ENCODE measurements at places on chromosomes 3 and 15.

- DNase-seq = no peak
These were observed 10.2 kb upstream of the ITPKA start for GRCh38 chr15:41483519-41483918.

- DNase-seq = no peak
These were observed 76.7 kb upstream of the PLXND1 start for GRCh38 chr3:129683201-129683600.

DNA sequence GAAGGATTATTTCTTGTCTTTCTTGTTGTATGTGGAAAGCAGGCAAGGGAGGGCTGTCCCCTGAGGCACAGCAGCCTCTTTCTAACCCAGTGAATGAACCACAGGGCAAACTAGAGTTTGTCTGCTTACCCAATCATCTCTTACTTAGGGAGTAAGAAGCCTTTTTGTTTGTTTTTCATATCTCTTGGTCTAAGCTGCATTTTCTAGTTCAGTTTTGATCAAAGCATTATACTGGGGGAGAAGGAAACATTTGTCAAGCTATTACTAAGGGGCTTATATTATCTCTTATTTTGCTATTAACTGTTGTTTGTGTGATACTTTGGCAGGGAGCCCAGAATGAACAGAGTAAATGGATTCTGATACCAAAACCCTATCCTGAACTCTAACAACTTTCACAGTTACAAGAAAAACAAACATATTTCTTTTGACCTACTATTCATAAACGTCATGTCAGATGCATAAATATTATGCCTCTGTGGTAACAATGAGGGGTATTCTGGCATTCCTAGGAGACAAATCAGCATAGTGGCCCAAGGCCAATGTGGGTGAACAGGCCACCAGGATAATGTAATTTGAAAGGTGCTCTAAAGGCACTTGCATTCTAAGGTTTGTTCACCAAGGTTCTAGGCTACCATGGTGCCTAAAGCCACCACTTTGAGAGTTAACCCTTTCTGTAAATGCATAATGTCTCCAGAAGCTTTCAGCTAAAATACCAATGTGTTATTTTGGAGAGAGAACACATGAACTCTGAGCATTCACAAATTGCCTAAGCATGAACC, 271.6 kb upstream of the ZPLD1 start:
- no peak for DNase-seq

GRCh38 chr15:94029495-94029894, 201.9 kb upstream of the MCTP2 start:
- DNase-seq = peak; percentile 23

- no peak for DNase-seq
These were observed 17.4 kb downstream of the ABTB1 start for GRCh38 chr3:127690106-127690505.

- no peak for DNase-seq
These were observed 243.8 kb downstream of the CACNA2D3 start for GRCh38 chr3:54366007-54366750.

DNA sequence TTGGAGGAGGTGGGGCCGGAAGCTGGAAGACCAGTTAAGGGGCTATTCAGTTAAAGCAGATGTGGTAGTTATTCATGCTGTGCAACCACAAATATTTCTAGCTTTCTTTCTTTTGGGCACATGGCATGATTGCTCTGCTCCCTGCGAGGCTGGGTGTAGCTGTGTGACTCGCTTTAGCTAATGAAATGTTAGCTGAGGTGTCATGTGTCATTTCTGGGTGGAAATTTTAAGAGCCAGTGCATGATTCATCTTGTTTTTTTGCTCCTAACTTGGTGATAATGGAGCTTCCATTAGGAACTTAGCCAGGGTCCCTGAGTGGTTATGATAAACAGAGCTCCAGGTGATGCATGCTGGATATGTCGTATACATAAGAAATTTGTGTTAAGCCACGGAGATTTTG, 300.6 kb downstream of the SATB1 start:
- DNase-seq = peak; percentile 4

DNA sequence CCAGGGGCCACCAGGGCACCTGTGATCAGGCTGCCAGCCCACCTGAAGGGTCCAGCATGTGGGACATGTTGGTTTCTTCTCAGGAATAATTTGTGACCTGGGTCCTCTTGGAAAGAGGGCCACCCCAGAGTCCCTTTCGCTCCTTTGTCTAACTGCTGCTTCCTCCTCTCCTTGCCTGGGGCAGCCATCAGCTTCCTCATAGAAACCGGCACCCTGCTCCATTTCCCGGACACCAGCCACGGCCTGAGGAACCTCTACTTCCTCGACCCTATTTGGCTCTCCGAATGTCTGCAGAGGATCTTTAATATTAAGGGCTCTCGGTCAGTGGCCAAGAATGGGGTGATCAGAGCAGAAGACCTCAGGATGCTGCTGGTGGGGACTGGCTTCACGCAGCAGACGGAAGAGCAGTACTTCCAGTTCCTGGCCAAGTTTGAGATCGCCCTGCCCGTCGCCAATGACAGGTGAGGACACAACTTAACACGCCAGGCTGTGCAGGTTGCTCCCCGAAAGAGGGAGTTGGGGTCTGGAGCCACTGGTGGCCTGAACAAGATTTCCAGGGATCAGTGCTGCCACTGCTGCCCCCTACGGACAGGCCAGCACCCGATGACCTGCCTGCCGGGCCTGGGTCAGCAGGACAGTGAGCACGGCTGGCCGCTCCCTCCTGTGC, 109.7 kb downstream of the LRRK1 start:
- no peak for DNase-seq

DNA sequence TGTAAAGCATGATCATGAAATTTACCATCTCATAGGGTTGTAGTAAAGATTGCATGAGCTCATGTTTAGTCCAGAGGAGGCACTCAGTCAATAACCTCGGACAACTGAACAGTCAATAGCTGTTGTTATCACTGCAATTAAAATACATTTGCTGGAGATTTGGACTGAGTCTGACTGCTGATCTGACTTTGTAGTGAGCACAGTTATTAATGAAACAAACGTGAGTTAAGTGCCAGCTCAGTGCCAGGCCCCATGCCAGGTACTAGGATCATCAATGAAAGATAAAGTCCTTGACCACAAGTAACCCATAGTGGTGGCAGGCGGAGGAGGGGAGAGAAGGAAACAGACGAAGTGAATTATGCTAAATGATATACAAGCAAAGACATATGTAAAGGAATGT, 43.7 kb upstream of the PRICKLE2 start:
- DNase-seq = no peak

DNA sequence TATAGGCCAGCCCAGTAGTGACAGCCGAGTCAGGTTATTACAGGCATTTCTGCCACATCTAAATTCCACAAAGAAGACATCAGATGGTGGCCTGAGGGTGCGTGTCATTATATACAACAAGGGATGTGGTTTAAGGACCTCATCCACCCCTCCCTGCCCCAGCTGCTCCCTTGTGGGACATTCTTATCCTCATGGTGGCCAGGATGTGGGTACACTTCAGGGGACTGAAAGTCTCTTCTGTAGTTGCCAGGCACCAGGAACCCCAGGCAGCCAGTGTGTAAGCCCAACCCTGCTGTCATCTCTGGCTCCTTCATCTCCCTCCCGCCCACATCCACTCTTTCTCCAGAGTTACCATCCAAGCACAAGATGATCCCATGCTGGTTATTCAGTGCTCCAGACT, 224.9 kb upstream of the TOPAZ1 start:
- DNase-seq = no peak

GRCh38 chr3:176941689-176942088, 255.6 kb downstream of the TBL1XR1 start:
- no peak for DNase-seq

- no peak for DNase-seq
These were observed 7.0 kb downstream of the TMEM40 start for GRCh38 chr3:12752102-12752501.

GRCh38 chr15:66670762-66671580, 31.1 kb upstream of the SMAD6 start:
- DNase-seq = no peak

DNA sequence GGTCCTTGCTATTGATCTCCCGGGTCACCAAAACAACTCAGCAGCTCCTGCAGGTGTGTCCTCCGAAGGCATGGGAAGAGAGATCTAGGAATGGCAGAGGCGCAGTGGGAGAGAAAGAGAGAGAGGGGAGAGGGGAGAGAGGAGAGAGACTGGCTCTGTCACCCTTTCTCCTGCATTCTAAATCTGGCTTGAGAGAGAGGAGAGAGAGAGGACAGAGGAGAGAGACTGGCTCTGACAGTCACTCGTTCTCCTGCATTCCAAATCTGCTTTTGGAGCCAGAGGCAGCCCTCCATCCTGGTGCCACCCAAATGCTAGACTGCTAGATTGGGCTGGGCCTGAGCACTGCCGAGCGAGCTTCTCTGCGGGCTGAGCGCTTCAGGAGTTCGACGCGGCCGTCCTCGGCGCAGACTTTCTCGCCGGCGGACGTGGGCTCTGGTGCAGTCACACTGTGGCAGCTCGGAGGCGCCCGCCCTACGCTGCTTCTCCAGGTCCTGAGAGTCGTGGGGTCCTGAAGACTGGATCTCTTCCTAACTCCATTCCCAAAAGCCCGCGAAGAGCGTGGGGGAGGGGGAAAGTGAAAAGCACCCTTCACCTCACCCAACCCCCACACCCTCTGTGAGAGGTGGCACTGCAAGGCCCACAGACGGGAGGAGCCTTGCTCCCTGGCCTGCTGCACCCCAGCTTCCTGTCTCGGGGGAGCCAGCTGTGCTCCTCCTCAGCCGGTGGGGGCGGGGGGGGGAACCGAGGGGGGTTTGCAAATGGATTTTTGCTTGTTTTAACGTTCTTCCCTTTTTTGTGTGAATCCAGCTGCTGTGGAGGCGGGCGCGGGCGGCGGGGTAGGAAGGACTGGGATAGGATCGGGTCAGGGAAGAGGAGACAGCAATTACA, 222.3 kb downstream of the MEIS2 start:
- no peak for DNase-seq

GRCh38 chr3:52925405-52926313, 28.3 kb upstream of the STIMATE start:
- no peak for DNase-seq

GRCh38 chr3:178597371-178597770, 61.1 kb downstream of the KCNMB2 start:
- no peak for DNase-seq

- DNase-seq = no peak
These were observed 784 bp upstream of the SAMMSON start for GRCh38 chr3:69998759-69999139.

DNA sequence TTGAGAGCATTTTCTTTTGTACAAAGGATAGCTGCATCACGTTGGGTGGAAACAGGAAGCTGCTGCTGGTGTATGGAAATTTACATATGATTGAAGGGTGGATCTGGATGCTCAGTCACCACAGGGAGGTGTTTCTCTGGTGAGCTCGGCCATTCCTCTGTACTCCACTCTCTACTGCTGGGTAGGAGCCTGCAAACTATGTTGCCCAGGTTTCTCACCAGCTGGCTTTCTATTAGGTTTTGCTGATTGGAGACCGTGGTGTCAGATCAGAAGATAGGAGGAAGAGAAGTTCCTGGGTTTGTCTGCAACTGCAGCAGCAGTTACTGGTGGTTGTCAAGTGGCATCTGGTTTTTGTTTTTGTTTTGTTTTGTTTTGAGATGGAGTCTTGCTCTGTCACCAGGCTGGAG, 61.7 kb downstream of the TAMM41 start:
- no peak for DNase-seq

GRCh38 chr3:197798863-197799262, 7.8 kb downstream of the LRCH3 start:
- DNase-seq = no peak
